Thoracic aorta (tissue), 2 donors: ENCODE measurements at places on chromosomes 1 and 21. TPM values are rescaled to one million over a fixed set of nuclear protein-coding genes. Genes with fewer than 3 reads are reported as not detected.

- H3K4me1 ChIP-seq: peaks cover 9% of the 10 kb centered on the region
- H3K27ac ChIP-seq: no peak overlapping the region
- no peaks in the 10 kb centered on the region for H3K27me3 ChIP-seq
- H3K36me3 ChIP-seq: no peaks in the 10 kb centered on the region
- no peak overlapping the region for H3K4me3 ChIP-seq
- no peak for DNase-seq
Measured at GRCh38 chr1:21165076-21165475, 11.6 kb downstream of the EIF4G3 start.

RIPK4 gene
- total RNA-seq: 6.3 TPM

DNA sequence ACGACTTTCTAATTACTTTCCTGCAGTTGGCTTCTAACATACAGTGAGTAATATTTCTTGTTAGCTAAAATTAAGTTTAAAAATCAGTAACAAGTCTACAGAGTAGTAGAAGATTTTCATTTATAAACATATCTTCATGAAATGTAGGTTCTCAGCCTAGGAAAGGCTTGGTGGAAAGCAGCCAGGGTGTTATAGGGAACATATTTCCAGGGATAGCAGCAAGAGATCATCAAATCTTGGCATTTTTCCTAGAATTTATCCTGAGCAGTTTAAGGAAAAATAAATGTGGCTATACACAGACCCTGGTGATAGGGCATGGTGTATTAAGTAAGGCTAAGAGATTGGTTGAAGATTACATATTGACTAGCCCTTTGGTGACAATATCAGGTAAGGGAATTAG is 203.5 kb upstream of the NEGR1 start:
- DNase-seq: no peak
- no peaks in the 10 kb centered on the region for H3K36me3 ChIP-seq
- no peak overlapping the region for H3K4me3 ChIP-seq
- H3K27me3 ChIP-seq: no peaks in the 10 kb centered on the region

GJA9 gene
- total RNA-seq: not detected

S100A5 gene
- not detected for total RNA-seq

- H3K27me3 ChIP-seq: no peaks in the 10 kb centered on the region
- H3K36me3 ChIP-seq: no peaks in the 10 kb centered on the region
- H3K27ac ChIP-seq: no peak overlapping the region
- no peak overlapping the region for H3K4me3 ChIP-seq
Measured at GRCh38 chr1:164265232-164265631, 293.8 kb upstream of the PBX1 start.

DNA sequence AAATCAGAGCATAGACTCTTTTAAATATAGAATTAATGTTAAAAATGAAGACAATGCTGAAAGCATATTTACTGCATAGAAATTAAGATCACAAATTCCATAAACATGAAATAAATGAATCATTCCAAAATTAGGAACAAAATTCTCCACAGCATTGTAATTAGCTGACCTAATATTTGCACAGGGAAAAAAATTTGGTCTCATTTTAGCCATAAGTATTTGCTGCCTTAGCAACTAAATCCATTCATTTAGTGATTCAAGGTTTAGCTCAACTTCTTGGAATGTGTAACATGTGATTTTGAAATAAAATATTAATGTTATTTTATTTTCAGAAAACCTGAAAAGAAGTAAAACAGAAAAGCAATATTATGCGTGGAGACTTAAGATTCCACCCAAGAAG is 25.5 kb downstream of the ADAMTS5 start:
- peaks cover 4% of the 10 kb centered on the region for H3K4me1 ChIP-seq
- no peak overlapping the region for H3K27ac ChIP-seq
- DNase-seq: no peak
- H3K36me3 ChIP-seq: no peaks in the 10 kb centered on the region
- no peaks in the 10 kb centered on the region for H3K27me3 ChIP-seq

DNA sequence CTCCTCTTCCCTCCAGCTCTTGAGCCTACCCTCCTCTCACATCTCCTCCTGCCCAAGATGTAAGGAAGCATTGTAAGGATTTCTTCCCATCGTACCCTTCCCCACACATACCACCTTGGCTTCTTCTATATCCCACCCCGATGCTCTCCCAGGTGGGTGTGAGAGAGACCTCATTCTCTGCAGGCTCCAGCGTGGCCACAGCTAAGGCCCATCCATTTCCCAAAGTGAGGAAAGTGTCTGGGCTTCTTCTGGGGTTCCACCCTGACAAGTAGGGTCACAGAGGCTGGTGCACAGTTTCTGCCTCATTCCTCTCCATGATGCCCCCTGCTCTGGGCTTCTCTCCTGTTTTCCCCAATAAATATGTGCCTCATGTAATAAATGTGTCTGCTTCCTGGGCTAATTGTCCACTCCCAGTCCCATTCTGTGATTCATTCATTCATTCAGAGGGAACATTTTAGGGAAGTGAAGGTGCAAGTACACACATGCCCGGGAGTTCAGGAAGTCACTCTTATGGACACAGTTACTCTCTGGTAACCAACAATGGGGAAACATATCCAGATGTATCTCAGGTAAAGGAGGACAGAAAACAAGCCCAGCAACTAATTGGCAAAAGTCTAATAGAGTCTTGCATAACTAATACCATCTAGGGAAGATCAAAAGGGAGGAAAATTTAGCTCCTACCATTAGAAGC is 1.9 kb downstream of the SPRR4 start:
- no peaks in the 10 kb centered on the region for H3K36me3 ChIP-seq
- no peak overlapping the region for H3K27ac ChIP-seq
- no peaks in the 10 kb centered on the region for H3K27me3 ChIP-seq
- no peak overlapping the region for H3K4me3 ChIP-seq

LCE1A gene
- total RNA-seq: not detected

- no peak overlapping the region for H3K4me3 ChIP-seq
- H3K27me3 ChIP-seq: no peaks in the 10 kb centered on the region
- no peak overlapping the region for H3K27ac ChIP-seq
- H3K4me1 ChIP-seq: peaks cover 6% of the 10 kb centered on the region
Measured at GRCh38 chr21:28252928-28253327, 739.7 kb downstream of the LTN1 start.

- DNase-seq: no peak
- no peak overlapping the region for H3K4me3 ChIP-seq
- H3K27me3 ChIP-seq: no peaks in the 10 kb centered on the region
- no peaks in the 10 kb centered on the region for H3K4me1 ChIP-seq
- no peaks in the 10 kb centered on the region for H3K36me3 ChIP-seq
Measured at GRCh38 chr21:14245711-14246110, 29.8 kb downstream of the RBM11 start.

PLA2G2F gene
- total RNA-seq: not detected

PER3 gene
- total RNA-seq: 19.8 TPM

GRCh38 chr1:241837901-241838300 is 10.1 kb upstream of the EXO1 start:
- no peaks in the 10 kb centered on the region for H3K4me1 ChIP-seq
- H3K4me3 ChIP-seq: no peak overlapping the region
- H3K27me3 ChIP-seq: no peaks in the 10 kb centered on the region
- H3K36me3 ChIP-seq: no peaks in the 10 kb centered on the region
